Adrenal gland (tissue), 19 donors: ENCODE measurements at places on chromosomes 7 and 10.

DNA sequence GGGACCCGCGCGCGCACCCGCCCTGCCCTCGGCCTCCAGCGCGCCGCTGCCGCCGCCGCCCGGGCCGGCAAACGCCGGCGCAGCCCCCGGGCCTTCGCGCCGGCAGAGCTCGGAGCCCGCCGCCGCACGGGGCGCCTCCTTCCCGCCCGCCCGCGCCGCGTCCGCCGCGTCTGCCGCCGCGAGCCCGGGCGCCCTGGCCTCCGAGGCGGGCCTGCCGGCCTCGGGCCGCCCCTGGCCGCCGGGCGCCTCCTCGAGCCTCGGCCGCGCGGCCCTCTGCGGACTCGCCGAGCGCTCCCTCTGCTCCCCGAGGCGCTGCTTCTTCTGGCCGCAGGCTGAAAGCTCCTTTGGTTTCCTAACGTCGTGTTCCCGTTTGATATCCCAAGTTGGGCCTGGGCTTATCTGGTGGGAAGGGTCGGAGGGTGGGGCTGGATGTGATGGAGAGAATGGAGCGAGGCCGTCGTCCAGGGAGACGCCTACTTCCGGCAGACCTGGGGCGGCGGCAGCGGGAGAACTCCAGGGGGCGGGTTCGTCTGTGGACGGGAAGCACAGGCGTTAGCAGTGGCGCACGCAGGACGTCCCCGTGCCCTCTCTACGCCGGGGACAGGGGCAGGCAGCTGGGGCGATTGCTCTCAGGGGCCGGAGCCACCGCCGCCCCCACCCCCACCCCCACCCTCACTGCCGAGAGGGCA is 221.0 kb downstream of the PHTF2 start:
- no peak overlapping the region for H3K4me3 ChIP-seq
- H3K36me3 ChIP-seq: no peaks in the 10 kb centered on the region
- H3K27ac ChIP-seq: peak overlapping the region; percentile 99

DNA sequence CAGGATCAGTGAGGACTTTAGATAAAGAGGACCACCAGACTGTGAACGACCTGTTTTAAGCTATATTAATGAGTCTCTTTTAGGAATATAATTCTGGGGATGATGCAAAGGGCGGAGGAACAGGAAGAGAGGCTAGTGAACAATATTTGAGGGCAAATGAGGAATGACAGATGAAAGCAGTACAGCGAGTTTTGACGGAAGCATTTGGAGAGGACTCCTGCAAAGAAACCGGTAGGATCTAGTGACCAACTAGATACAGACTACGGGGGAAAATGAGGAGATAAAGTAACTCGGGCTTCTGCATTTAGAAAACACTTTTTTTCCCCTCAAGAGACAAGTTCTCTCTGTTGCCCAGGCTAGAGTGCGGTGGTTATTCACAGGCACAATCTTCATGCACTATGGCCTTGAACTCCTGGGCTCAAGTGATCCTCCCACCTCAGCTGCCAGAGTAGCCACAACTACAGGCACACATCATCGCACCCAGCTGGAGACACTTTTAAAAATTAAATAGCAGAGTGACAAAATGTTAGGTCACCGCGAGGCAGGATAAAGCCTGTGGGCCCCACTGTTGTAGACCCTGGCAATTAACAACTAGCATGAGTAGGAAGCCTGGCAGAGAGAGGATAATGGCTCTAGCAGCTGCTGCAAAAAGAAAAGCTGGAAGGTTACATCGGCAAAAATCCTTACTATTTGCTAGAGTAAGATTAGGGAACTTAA is 143.2 kb downstream of the SRPK2 start:
- no peaks in the 10 kb centered on the region for H3K36me3 ChIP-seq
- H3K4me1 ChIP-seq: peaks cover 10% of the 10 kb centered on the region
- H3K27ac ChIP-seq: no peak overlapping the region
- H3K4me3 ChIP-seq: no peak overlapping the region
- H3K27me3 ChIP-seq: no peaks in the 10 kb centered on the region

DNA sequence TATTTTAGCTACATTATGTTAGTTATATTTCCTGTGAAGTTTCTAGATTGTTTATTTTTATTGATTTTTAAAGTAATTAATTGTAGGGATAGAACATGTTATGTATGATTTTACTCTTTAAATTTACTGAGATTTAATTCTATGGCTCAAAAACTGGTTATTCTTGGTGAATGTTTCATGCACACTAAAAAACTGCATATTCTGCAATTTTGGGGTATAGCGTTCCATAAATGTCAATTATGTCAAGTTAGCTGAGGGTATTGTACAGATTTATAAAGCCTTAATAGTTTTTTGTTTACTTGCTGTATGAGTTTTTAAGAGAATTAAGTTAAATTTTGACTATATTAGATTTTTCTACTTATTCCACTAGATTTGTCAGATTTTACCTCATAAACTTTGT is 669.7 kb downstream of the GRID1 start:
- no peak overlapping the region for H3K27ac ChIP-seq
- H3K4me1 ChIP-seq: no peaks in the 10 kb centered on the region
- no peak overlapping the region for H3K4me3 ChIP-seq
- no peak for DNase-seq
- H3K27me3 ChIP-seq: no peaks in the 10 kb centered on the region

- H3K27ac ChIP-seq: no peak overlapping the region
- no peaks in the 10 kb centered on the region for H3K27me3 ChIP-seq
- no peak overlapping the region for H3K4me3 ChIP-seq
- DNase-seq: peak; percentile 77
- no peaks in the 10 kb centered on the region for H3K36me3 ChIP-seq
- H3K4me1 ChIP-seq: no peaks in the 10 kb centered on the region
Observed at GRCh38 chr7:159227433-159227832, 82.8 kb upstream of the VIPR2 start.

- H3K27me3 ChIP-seq: no peaks in the 10 kb centered on the region
- no peak for DNase-seq
- no peak overlapping the region for H3K4me3 ChIP-seq
- no peaks in the 10 kb centered on the region for H3K36me3 ChIP-seq
Observed at GRCh38 chr10:25683344-25683743, 250.7 kb upstream of the MYO3A start.

DNA sequence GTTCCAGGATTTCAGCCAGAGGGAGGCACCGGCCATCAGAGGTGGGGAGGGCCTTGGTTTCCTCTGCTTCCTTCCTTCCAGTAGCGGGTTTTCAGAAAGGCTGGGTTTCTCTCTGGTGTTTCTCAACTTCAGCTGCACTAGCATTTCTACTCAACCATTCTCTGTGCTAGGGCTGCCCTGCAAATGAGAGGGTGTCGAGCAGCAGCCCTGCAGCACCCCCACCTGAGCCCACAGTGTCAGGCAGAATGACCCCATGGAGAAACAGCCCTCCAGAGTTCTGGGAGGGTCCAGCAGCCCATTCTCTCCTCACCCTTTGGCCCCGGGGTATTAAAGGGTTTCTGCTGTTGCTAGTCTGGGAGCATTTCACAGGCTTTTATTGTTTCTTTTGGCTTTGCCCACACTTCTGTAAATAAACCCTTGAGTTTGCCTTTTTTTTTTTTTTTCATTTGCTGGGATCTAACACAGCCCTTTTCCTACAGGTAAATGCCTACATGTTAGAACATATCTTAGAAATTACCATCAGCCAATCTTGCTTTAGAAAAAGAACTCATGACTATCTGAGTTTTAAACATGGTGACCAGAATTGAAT is 151.5 kb upstream of the VIPR2 start:
- DNase-seq: no peak
- no peaks in the 10 kb centered on the region for H3K36me3 ChIP-seq
- no peaks in the 10 kb centered on the region for H3K4me1 ChIP-seq
- H3K27me3 ChIP-seq: no peaks in the 10 kb centered on the region
- H3K4me3 ChIP-seq: no peak overlapping the region

DNA sequence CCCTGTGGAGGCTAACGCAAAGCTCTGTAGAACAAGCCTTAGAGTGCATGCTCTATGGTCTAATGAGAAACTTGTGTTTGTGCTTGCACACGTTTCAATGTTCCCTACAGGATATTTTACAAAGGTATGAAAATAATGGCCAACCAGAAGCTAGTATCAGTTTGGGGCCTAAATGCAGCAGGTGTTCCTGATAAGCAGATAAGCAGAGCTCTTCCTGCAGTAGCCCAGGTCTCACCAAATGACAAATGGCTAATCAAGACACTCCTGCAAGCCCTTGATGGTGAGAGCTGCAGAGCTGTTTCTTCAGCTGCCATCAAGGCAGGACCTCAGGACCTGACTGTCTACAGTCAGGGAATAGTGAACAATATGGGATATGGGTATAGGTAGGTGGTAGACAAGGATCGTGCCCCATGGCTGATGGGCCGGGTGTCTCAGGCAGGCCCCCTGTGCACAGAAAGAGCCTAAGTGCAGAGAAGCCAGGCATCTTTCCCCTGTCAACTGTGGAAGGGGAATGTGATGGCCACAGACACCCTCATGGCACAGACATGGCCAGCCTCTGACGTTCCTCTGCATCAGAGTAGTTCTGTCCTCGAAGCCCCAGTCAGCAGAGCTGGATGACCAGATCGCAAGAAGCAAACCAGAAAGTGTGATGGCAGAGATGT is 23.2 kb upstream of the RASSF4 start:
- peak; percentile 13 for DNase-seq
- H3K27ac ChIP-seq: no peak overlapping the region
- no peaks in the 10 kb centered on the region for H3K4me1 ChIP-seq
- H3K36me3 ChIP-seq: no peaks in the 10 kb centered on the region
- H3K4me3 ChIP-seq: no peak overlapping the region
- no peaks in the 10 kb centered on the region for H3K27me3 ChIP-seq

DNA sequence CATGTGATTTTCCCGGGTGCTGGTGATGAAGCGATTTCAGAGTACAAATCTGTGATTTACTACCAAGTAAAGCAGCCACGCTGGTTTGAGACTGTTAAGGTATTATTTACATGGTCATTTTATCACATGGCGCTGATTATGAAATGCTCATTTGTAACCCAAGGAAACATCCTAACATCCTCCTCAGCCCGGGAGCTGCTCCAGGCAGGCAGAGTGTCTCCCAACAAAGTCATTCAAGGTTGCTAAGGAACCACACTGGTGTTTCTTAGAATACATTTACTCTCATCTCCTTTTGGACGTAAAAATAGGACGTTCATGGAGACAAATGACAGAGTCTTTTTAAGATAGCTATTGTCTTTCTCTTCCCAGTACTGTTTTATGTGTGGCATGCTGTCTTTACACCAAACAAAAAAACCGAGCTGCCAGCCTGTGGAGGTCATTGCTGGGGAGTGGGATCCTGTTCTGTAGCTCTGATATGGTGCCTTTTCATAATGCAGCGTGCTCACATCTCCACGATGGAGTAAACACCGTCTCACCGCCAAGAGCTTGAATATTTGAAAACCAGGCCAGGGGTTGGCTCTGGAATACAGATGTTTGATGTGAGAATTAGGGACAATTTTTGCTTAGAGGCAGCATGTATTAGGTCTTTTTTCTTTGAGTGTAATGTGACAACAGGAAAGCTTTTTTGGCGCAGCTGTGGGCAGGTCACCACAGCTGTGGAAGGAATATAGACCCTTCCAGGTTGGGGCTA is 119.6 kb downstream of the DOCK1 start:
- H3K36me3 ChIP-seq: peaks cover 18% of the 10 kb centered on the region
- DNase-seq: no peak
- H3K4me1 ChIP-seq: no peaks in the 10 kb centered on the region
- no peaks in the 10 kb centered on the region for H3K27me3 ChIP-seq
- no peak overlapping the region for H3K27ac ChIP-seq
- no peak overlapping the region for H3K4me3 ChIP-seq

DNA sequence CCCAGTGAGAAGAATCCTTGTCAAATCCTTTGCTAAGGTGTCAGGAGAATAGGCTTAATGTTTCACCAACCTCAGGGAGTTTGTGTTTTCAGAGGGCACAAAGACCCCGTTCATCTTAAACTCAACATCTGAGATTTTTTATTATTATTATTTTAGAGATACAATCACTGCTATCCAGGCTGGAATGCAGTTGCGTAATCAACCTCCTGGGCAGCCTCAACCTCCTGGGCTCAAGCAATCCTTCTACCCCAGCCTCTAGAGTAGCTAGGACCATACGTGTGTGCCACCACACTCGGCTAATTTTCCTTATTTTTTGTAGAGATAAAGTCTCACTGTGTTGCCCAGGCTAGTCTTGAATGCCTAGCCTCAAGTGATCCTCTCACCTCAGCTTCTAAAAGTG is 599.2 kb downstream of the KCNMA1 start:
- H3K4me3 ChIP-seq: no peak overlapping the region
- no peaks in the 10 kb centered on the region for H3K4me1 ChIP-seq
- H3K27ac ChIP-seq: no peak overlapping the region
- no peaks in the 10 kb centered on the region for H3K36me3 ChIP-seq

DNA sequence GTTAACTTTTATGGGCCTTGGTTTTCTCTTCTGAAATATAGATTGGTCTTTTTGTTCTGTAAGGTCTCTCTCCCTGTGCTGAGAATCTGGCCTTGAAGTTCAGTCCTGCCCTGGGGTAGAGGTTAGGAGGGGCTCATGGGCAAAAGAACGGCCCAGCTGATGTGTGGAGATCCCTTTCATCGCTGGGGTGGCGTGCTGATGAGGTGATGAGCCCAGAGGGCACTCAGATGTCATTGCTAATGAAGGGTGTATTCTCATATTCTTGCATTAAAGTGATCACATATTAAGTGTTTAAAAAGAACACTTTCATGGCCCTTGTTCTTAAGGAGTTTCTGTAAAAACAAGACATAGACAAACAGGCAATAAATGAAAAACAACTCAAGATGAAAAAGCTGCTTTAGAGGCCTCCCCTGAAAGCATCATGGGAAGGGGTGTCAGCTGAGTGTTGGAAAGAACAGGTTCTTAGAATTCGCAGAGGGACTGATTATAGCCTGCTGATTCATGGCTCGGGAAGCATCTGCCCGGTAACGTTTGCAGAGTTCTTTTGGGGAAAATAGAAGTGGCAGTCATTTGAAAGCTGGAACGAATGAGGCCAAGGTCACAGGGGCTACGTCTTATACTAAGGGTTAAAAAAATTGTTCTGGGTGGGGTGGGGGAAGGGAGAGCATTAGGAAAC is 72.5 kb upstream of the GPR158 start:
- no peaks in the 10 kb centered on the region for H3K27me3 ChIP-seq
- H3K27ac ChIP-seq: no peak overlapping the region
- H3K36me3 ChIP-seq: no peaks in the 10 kb centered on the region
- no peaks in the 10 kb centered on the region for H3K4me1 ChIP-seq

GRCh38 chr10:31467791-31468535 is 148.9 kb downstream of the ZEB1 start:
- DNase-seq: no peak
- no peak overlapping the region for H3K27ac ChIP-seq
- no peaks in the 10 kb centered on the region for H3K36me3 ChIP-seq
- H3K27me3 ChIP-seq: no peaks in the 10 kb centered on the region
- no peaks in the 10 kb centered on the region for H3K4me1 ChIP-seq

GRCh38 chr10:127990846-127991542 is 84.1 kb downstream of the PTPRE start:
- H3K4me1 ChIP-seq: peaks cover 9% of the 10 kb centered on the region
- H3K27ac ChIP-seq: peak overlapping the region; percentile 67
- no peaks in the 10 kb centered on the region for H3K36me3 ChIP-seq
- H3K27me3 ChIP-seq: no peaks in the 10 kb centered on the region
- DNase-seq: no peak

DNA sequence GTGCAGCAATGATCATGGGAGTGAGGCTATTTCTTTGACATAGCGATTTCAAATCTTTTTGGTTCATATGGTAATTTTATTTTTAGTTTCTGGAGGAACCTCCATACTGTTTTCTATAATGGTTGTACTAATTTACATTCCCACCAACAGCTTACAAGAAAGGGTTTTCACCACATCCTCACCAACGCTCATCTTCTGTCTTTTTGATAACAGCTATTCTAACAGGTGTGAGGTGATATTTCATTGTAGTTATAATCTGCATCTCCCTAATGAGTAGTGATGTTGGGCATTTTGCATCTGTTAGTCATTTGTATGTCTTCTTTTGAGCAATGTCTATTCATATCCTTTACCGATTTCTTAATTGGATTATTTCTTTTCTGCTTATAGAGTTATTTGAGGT is 75.0 kb upstream of the FHIP2A start:
- no peak overlapping the region for H3K27ac ChIP-seq
- no peak for DNase-seq
- no peak overlapping the region for H3K4me3 ChIP-seq
- no peaks in the 10 kb centered on the region for H3K36me3 ChIP-seq
- H3K27me3 ChIP-seq: no peaks in the 10 kb centered on the region
